ENCODE measurements at places on chromosomes 2 and 18.

DNA sequence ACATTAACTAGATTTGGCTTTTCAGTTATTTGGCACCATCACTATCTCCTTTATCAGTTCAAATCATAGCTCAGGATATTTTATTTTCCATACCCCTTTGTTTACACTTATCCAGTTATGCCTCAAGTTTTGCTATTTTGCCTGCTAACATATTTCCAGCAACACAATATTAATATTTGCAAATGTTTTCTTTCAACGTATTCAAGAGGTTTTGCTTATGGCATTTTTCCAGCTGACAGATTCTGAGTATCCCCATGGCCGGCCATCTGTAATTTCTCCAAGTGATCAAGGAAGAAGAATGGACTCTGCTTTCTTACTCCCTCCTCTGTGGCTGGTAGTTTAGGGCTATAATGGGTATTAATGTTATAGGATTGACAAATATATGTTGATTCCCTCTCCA lies 49.4 kb downstream of the RND3 start:
- no peak for DNase-seq

GRCh38 chr18:68263481-68263880 lies 451.4 kb downstream of the TMX3 start:
- DNase-seq: no peak

GRCh38 chr2:60484133-60484645 lies 69.3 kb downstream of the BCL11A start:
- DNase-seq: no peak

DNA sequence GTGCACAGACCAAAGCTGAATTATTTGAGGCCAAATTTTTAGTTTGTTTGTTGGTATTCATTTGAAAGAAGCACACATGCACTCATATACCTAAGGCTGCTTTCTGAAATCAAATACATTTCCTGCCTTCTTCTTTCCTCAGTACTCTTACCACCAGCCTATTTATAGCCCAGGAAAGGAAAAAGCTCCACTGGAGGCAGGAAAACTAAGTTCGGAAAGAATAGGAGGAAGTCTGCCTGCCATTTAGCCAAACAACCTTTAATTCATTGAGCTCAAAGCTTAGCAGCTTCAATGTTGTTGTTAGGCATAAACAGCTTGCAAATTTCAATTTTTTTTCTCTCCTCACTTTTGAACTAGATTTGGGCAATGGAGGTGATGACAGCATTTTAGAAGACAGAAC lies 40.4 kb upstream of the RASGRP3 start:
- no peak for DNase-seq

- peak; percentile 11 for DNase-seq
Observed at GRCh38 chr2:206275312-206276055, 1.0 kb downstream of the ZDBF2 start.

- no peak for DNase-seq
Observed at GRCh38 chr2:101116348-101116747, 34.8 kb downstream of the TBC1D8 start.

- DNase-seq: no peak
Observed at GRCh38 chr2:218036371-218036770, 32.7 kb upstream of the RUFY4 start.

GRCh38 chr2:239801404-239802184 lies 223.5 kb downstream of the NDUFA10 start:
- DNase-seq: no peak

- no peak for DNase-seq
Observed at GRCh38 chr2:154343282-154343681, 355.2 kb upstream of the KCNJ3 start.

DNA sequence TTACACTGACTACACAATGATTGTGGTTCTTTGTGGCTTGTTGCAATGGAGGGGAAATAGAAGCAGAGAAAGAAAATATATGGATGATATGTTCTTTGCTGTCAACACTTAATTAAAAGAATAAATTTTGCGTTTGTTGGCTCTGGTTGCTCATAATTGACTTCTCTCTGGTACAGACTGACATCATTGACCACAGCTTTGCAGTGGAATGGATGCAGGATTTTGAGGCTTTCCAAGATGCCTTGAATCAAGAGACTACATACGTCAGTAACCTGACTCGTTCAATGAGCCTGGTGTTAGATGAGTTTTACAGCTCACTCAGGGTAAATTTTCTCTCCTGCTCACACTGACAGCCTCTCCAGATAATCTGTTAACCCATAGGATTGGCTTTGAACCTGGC lies 9.9 kb downstream of the GPN1 start:
- DNase-seq: no peak

Measured in T1000 (cell line).